ENCODE measurements at places on chromosomes 16 and 17.

DNA sequence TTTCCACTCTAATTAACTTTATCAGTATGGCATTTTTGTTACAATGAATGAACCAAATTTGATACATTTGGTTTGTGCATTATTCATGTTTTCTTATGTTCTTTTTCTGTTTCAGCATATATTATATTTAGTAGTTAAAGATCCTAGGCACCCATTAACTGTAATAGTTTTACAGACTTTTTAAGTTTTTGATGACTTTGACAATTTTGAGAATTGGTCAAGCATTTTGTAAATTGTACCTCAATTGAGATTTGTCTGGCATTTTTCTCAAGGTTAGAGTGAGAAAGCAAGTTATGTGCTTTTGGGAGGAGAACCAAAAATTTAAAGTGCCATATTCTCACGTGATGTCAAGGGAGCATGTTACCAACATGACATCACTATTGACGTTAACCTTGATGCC is 1019.2 kb downstream of the CDH11 start:
- no peak for DNase-seq

DNA sequence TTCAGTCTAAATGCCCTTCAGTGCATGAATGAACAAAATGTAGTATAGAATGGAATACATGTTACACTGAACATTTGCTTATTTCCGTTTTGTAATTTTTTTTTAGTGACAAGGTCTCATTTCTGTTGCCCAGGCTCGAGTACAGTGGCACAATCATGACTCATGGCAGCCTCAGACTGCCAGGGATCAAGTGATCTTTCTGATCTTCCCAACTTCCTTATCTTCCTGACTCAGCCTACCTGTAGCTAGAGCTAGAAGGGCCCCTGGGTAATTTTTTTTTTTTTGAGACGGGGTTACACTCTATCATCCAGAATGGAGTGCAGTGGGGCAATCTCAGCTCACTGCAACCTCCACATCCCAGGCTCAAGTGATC is 7.3 kb upstream of the SLX4 start:
- DNase-seq = no peak

DNA sequence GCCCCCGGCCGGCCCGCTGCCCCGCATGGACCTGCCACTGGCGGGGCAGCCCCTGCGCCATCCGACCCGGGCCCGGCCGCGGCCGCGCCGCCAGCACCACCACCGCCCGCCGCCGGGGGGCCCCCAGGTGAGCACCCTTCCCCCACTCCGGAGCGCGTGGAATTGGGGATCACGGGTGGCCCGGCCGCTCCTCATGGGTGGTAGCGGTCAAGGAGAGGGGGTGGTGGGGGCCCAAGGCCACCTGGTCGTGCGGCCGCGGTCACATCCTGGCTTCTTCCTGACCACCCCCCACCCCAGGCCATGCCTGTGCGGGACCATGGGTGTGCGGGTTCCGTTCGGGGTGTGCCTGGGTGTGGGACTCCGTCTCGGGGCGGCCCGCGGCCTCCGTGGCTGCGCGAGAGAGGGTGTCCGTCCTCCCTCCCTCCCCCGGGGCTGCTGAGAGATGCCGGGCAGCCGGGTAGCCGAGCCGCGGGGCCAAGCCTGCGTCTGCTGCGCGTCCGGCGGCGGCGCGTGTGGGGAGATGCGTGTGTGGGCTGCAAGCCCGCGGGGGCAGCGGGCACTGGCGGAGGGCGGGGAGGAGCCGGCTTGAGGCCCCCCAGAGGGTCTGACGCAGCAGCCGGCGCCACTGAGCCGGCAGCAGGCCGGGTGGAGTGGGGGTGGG is 6.8 kb downstream of the ACD start:
- DNase-seq = no peak

DNA sequence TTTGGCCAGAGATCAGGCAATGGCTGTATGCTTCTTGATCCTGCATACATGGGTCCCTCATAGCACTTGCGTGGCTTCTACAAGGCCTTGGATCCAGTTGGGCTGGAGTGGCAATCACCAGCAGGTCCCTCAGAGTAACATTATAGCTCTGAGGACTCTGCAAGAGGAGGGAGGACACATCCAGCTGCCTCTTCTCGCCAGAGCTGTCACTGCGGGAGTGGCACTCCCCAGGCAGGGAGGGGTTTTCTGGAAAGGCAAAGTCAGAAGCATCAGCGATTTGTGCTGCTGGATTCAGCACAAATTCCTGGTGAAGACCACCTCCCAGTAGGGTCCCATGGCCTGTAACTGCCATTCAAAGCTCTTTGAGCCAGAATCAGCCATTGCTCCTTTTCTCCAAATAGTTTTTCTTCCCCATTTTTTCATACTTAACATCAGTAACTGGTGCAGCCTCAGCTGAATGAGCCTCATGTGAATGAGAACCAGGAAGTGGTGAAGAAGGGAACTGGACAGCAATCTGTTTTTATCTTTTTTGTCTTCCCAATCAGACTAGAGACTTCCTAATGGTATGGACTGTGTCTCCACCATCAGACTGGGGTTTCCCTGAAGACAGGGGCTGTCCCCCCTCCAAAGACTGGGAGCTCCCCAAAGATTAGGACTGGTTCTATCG is 40.6 kb upstream of the HOXB13 start:
- no peak for DNase-seq

DNA sequence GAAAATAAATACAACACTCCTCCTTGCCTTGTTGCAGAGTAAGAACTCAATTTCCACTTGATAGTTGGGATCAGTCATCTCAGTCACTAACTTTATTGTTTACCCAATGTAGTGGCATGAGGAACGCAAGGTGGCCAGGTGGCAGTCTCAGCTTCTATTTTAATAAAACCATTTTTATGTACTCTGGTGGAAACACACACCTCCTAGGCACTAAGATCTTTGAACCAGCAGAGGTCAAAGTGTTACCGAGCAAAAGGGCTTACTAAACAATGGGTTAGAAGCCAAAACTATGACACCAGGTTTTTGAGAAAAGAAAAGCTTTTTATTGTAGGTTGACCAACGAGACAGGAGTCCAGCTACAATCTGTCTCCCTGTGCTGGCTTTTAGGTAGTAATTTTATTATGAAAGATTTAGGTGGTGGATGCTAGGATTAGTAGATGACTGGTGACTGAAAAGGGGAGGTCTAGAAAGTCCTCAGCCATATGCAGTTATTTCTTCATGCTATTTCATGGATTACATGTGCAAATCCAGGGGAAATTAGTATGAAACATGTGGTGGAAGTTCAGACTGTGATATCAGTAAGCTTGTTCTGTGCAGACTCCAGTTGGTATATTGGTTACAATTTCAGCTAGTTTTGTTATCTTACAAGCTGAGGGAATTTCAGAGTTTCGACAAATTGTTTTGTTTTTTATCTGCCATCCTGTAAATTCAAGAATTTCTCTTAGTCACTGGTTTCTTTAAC is 122.3 kb downstream of the PCTP start:
- no peak for DNase-seq

DNA sequence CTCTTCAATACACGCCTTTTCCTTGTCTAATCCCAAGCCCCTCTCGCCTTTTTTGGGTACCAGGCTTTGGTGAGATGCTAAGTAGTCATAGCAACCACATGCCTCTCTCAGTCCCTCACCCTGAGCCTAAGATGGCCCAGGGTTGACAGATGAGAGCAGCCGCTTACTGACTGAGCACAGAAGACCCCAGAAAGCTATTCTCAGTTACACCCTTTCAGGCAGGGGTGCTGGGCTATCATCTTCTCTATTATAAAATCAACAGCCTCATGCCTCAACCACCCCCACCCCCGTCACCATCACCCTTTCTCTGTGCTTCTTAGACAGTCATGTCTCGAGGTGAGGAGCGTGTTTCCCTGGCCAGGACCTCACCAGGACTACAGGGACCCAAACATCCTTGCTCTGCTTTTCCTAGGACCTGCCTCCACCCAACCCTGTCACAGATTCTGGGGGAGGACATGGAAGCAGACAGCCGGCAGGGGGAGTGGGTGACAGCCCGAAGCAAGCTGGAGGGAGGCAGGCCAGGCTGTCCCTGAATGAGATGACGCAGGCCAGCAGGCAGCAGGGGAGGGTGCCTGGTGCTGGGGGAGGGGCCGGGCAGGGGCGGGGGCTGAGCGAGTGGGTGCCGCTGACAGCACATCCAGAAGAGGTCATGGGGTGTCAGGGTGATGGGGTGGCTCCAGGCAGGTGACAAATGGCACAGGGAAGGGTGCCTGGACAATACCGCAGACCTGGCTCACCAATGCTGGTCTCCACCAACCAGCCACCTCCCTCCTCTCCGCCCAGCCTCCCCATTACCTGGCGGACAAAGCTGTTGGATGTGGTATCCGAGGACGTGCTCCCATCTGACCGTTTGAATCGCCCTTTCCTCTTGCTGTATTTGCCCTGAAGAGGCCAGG is 3.1 kb downstream of the CACNB1 start:
- no peak for DNase-seq

GRCh38 chr16:65537336-65537735 is 415.5 kb upstream of the CDH11 start:
- no peak for DNase-seq

DNA sequence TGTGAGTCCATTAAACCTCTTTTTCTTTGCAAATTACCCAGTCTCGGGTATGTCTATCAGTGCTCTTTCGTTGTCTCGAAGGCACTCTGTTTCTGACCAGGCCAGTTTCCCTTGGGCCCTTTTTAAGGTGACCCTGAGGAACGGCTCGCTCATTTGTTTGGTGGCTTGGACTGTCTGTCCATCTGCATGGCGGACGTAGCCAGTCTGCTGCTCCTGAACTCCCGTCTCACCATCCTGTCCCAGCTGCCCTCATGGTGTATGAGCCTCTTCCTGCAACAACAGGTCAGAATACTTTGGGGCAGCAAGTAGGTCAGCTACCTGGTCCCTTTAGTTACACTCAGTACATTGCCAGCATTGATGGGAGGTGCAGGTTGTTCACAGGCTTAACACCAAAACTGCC is 19.0 kb downstream of the DRC7 start:
- no peak for DNase-seq

DNA sequence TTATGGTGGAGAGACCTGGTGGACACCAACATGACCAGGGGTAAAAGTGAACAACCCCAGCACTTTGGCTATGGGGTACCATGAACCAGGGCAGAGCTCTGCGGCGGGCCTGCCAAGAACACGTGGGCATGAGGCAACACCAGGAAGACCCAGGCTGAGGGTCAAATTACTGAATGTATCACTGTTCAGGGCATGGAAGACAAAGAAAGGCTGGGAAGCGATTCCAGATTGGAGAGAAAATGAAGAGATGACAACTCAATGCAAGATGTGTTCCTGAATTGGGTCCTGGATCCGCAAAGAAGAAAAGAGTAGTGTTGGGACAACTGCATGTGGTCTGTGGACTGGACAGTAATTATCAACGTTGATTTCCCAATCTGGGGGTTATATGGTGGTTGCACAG is 19.8 kb downstream of the SPHK1 start:
- no peak for DNase-seq

- no peak for DNase-seq
These were observed 5.7 kb upstream of the SALL1 start for GRCh38 chr16:51156807-51157200.

GRCh38 chr16:9134739-9135138 is 43.3 kb downstream of the HAPSTR1 start:
- peak; percentile 63 for DNase-seq

DNA sequence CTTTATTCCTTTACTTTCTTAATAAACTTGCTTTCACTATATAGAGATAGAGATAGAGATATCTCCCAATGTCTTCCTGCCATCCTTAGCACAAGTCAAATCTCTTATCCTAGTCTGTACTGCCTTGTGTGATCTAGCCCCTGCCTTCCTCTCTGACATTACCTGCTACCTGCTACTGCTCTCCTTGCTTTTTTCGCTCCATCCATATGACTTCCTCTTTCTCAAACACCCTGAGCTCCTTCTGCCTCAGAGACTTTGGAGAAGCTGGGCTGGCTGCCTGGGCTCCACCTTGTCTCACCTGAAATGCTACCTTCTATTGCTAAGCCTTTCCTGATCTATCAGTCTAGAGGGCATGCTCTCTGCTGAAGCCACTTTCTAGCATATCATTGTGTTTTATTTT is 24.7 kb upstream of the WSB1 start:
- DNase-seq = no peak

- DNase-seq = no peak
These were observed 11.4 kb downstream of the CHST4 start for GRCh38 chr16:71537643-71538042.

DNA sequence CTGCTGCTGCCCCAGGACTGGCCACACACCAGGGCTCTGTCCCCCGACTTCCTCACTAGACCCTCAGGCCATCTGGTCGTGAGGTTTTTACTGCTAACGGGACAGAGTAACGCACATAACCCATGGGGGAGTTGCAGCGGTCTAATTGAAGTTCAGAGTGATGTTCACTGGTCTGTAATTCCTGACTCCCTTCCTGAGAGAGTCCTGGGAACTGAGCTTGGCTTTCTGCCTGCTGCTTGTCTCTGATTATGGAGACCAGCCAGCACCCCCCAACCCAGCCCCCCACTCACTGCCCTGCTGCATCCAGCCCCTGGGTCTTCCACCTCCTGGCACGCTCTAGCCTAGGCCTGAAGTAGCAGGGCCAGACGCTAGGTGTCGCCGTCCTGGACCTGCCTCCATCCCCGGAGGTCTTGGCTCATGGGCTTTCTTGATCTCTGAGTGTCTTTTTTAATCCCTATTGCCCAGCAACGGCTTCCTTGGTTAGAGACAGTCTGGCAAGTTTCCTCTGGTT is 192.9 kb downstream of the CCDC182 start:
- peak; percentile 51 for DNase-seq

- DNase-seq = no peak
These were observed 1.1 kb downstream of the ASGR2 start for GRCh38 chr17:7113273-7114071.

GRCh38 chr16:56450275-56450985 is 702 bp downstream of the NUDT21 start:
- no peak for DNase-seq

- DNase-seq = peak; percentile 17
These were observed 118.8 kb upstream of the METRNL start for GRCh38 chr17:82960419-82961271.

DNA sequence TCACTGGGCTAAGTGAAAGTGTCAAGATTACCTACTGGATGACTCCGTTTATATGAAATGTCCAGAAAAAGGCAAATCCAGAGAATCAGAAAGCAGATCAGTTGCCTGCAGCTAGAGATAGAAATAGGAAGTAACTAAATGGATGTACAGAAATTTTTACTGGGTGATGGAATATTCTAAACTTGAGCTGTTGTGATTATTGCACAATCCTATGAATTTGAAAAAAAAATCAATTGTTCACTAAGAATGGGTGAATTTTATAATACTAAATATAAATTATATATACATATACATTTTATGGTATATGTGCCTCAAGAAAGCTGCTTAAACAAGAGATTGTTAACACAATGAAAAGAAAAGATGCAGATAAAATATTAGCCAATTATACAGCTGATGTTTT is 181.1 kb upstream of the C16orf82 start:
- DNase-seq = no peak

GRCh38 chr16:24430954-24431760 is 108.2 kb upstream of the RBBP6 start:
- no peak for DNase-seq

Data from CD4-positive, alpha-beta T cell treated with Interleukin-15 for 1 hour (primary cell).